ENCODE measurements at places on chromosomes 3 and 15.

- DNase-seq: no peak
- no peak overlapping the region for H3K27ac ChIP-seq
Measured at GRCh38 chr3:195467641-195468390, 25.0 kb upstream of the ACAP2 start.

DNA sequence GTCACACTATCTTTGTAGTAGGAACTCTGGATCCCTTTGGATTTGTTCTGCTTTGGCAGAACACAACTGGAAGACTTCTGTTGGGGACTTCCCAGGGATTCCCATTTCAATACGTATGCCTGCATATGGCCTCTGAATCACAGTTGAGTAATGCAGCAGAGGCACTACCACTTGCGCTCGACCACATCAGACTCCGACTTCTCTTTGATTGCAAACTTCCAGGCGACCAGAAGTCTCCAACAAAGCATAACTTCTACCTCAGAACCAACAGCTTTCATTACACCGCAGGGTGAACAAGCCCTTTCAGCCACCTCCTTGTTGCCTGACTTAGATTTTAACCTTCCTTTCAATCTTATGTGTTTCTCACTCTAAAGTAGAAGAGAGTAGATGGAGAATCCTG, 924.4 kb downstream of the IGSF11 start:
- no peaks in the 10 kb centered on the region for H3K27me3 ChIP-seq
- peak; percentile 41 for DNase-seq
- no peak overlapping the region for H3K27ac ChIP-seq
- no peak overlapping the region for H3K4me3 ChIP-seq

GRCh38 chr3:100106531-100107141, 7.7 kb downstream of the FILIP1L start:
- H3K27me3 ChIP-seq: no peaks in the 10 kb centered on the region
- H3K4me3 ChIP-seq: no peak overlapping the region
- peaks cover 25% of the 10 kb centered on the region for H3K4me1 ChIP-seq
- peak overlapping the region; percentile 57 for H3K27ac ChIP-seq
- peak; percentile 33 for DNase-seq

DNA sequence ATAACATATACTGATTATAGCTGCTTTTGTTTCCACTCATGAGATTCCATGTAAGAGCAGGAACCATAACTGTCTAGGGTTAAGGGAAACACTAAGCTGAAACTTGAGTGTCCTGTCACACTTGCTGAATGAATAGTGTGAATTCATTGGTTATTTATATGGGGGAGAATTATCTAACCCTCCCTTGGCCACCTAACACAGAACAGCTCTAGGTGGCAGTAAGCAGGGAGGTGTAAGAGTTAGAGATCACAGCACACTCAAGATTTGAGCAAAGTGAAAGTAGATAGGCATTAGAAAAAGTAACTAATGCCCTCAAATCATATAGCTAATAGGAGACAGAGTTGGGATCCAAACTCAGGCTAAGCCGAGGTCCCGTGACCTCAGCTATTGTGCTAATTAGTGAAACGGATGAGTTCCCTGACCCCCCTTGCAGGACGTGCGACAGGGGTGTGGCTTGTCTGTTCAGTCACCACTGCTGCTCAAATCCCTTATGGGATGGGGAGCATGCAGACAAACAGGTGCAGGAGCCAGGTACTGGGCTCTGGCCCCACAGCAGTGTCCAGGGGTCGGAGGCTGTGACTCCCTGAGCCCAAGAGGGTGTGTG, 27.7 kb upstream of the ANO10 start:
- H3K4me1 ChIP-seq: peaks cover 15% of the 10 kb centered on the region
- no peak overlapping the region for H3K4me3 ChIP-seq
- no peaks in the 10 kb centered on the region for H3K27me3 ChIP-seq
- no peak overlapping the region for H3K27ac ChIP-seq
- no peaks in the 10 kb centered on the region for H3K36me3 ChIP-seq
- no peak for DNase-seq

- no peak for DNase-seq
- peak overlapping the region; percentile 75 for H3K4me3 ChIP-seq
- no peaks in the 10 kb centered on the region for H3K27me3 ChIP-seq
- peaks cover 5% of the 10 kb centered on the region for H3K36me3 ChIP-seq
- peaks cover 32% of the 10 kb centered on the region for H3K4me1 ChIP-seq
- H3K27ac ChIP-seq: peak overlapping the region; percentile 85
Measured at GRCh38 chr15:94229591-94230369, 1.6 kb upstream of the MCTP2 start.

GRCh38 chr3:145557405-145557804, 603.6 kb downstream of the PLOD2 start:
- no peak overlapping the region for H3K27ac ChIP-seq
- no peak for DNase-seq
- H3K27me3 ChIP-seq: no peaks in the 10 kb centered on the region
- no peaks in the 10 kb centered on the region for H3K36me3 ChIP-seq
- no peak overlapping the region for H3K4me3 ChIP-seq
- no peaks in the 10 kb centered on the region for H3K4me1 ChIP-seq

DNA sequence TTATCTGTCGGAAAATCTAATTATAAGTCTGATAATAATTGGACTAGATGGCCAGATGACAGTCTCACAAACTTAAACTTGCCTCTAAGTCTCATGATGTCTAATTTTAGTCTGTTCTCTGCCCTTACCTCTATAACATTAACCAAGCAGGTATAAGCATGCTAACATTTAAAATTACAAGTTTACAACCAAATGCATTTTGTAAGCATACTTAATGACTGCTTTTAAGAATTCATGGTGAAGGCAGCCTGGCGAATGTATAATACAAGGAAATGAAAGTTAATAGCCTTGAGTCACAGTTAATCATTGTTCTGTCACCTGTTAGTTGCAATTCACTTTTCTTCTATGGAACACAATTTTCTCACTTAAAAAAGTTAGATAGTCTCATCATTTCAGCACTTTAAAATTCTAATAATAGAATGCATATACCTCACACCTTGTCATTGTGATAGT, 16.5 kb downstream of the BCHE start:
- peaks cover 16% of the 10 kb centered on the region for H3K4me1 ChIP-seq
- no peak overlapping the region for H3K27ac ChIP-seq
- no peak overlapping the region for H3K4me3 ChIP-seq
- DNase-seq: no peak
- no peaks in the 10 kb centered on the region for H3K27me3 ChIP-seq
